Tongue (tissue), 3 donors: ENCODE measurements at places on chromosomes 7 and 10. TPM values are rescaled to one million over a fixed set of nuclear protein-coding genes. Genes with fewer than 3 reads are reported as not detected.

Gene SEMA3A
- total RNA-seq, result 16.1 TPM

DNA sequence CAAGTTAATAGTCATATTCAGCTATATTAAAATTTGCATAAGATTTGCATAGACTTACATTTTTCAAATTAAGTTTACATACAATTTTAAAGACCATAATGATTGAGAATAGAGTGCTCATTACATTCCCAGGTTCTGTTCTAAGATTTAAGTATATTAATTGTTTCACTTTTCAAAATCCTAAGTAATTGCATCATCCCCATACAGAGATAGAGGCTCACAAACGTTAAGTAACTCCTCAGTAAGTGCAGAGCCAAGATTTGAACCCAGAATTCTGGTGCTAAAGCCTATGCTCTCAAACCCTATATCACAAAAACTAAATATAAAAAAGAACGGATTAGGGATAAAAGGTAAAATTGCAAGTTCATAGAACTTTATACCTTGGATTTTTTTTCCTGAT, 2.1 kb downstream of the ITIH5 start:
- DNase-seq, result no peak

GRCh38 chr10:13086056-13086455, 13.9 kb upstream of the OPTN start:
- DNase-seq, result no peak

Gene SLC16A9
- 9.5 TPM for total RNA-seq

Gene ACBD7
- 1.0 TPM for total RNA-seq

Gene NXPH1
- total RNA-seq, result not detected

DNA sequence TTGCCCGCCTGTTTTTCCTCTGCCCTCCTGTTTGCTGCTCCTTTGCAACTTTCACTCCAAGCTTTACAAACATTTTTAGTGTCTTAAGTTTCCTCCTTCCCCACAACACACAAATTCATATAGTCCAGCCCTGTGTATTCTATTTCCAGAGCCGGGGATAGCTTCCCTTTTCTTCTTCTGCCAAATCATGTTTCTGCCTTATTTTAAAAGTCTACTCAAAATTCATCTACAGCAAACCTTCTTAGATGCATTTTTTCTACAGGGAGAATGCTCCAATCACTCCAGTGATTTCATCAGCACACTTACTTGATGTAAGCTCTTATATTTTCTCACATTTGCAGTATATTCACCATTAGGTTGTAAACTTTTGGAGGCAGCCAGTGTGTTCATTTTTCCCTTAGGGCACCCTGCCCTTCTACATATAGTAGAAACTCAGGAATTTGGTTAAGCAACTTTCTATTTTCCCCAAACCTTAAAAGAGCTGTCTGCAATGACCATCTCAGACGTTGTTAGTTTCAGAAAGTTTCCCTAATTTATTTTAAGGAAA, 12.4 kb upstream of the ACTA2 start:
- peak; percentile 63 for DNase-seq

- no peak for DNase-seq
These were observed 44.0 kb downstream of the VWA2 start for GRCh38 chr10:114283091-114283490.

- DNase-seq, result no peak
These were observed 151.7 kb downstream of the AUTS2 start for GRCh38 chr7:69749994-69750393.

DNA sequence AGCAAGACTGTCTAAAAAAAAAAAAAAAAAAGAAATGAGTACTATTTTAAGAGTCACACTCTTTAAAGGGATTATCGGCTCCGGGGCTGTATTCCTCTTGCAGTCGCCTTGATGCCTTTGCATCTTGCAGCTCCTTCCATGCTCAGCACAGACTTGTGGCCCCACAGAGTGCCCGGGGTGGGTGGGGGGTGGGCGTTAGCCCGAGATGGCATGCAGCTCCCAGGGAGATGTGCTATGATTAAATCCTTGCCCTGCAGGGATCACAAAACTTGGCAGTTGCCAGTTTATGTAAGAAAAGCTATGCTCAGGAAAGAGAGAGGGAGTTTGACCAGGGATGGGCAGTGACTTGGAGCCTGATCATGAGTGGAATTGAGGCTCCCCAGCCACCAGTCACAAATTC, 81.9 kb downstream of the CCDC3 start:
- DNase-seq, result peak; percentile 26

Gene STAMBPL1
- 17.2 TPM for total RNA-seq

Gene MEIG1
- not detected for total RNA-seq
